ENCODE measurements at places on chromosomes 5 and 9.

- no peak for DNase-seq
Observed at GRCh38 chr5:160287378-160288051, 24.8 kb downstream of the CCNJL start.

DNA sequence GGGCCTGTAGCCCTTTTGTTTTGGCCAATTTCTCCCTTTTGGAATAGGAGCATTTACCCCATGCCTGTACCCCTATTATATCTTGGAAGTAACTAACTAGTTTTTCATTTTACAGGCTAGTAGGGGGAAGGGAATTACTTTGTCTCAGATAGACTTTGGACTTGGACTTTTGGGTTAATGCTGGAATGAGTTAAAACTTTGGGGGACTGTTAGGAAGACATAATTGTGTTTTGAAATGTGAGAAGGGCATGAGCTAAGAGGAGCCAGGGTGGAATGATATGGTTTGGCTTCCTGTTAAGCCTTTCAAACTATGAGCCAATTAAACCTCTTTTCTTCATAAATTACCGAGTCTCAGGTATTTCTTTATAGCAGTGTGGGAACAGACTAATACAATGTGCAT, 168.1 kb downstream of the FGF1 start:
- DNase-seq: no peak

DNA sequence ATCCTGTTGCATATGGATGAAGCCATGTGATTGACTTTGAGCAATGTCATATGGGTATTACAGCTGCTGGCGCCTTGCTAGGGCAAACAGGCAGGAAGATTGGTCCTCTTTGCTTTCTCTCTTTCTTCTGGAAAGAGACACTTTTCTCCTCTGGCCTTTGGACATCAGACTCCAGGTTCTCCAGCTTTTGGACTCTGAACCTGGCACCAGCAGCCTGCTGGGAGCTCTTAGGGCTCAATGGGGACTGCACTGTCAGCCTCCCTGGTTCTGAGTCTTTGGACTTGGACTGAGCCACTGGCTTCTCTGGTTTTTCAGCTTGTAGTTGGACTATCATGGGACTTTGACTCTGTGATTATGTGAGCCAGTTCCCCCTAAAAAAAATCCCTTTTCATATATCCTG, 34.8 kb upstream of the TENT4A start:
- no peak for DNase-seq

DNA sequence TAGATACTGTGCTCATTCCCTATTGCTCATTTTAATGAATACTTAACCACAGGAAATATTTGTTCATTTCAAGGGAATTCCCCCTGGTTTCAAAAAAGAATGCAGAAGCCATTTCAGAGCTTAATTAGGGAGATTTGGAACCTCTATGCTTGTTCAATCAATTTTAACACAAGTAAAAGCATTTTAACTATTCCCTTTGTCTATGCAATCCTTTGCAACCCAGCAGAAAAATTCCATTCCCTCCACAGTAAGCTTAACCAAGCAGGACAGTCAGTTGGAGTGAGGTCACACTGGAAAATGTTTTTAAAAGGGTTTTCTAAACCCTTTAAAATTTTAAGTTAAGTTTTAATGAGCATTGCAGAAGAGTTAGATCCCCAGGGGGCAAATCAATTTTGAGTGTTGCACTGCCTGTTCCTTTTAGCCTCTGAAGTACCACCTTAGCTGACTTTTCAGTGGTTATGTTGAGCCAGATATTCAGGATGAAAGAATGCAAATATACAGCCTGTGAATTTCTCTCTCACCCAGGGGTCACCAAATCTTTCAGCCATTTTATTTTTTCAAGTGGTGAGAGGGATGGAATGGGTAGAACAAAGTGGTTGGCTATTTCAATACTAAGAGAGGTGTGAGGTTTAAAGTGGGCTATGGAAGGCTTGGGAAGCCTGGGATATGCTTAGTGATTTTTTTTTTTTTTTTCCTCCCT, 356.2 kb upstream of the NUDT12 start:
- DNase-seq: no peak

GRCh38 chr5:140324041-140324600, 21.2 kb upstream of the PFDN1 start:
- no peak for DNase-seq

GRCh38 chr5:83219495-83219894, 142.1 kb downstream of the XRCC4 start:
- DNase-seq: no peak

DNA sequence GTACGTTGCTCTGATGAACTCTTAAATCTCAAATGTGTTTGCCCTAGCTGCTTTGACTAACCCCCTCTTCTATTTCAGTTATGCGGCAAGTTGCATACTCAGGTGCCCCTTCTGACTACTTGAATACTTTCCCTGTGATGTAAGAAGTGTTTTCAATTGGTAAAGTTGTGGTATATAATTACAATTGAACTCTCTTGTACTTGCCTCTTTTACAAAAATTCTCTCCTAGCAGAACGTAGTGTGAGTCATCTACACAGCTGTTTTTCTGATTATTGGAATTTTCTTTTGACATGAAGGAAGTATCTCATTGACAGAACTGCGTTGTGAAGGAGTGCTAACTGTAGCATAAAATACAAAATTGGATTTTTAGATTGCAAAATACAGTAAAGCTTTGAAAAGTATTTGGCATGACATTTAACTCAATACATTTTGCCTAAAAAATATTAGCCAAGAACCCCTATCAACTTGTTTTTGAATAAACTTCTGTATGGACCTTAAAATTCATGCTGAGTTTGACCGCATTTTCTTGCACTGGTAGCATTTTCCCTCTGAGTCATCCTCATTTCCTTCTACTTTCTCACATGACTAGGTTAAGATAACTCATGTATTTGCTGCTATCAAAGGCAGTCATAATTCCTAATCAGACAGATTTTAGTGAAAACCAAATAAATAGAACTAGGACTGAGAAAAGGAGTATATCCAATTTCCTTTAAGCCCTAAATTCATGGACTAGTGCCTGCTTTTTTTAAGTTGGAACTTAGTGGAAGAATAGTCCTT, 6.3 kb downstream of the CRHBP start:
- DNase-seq: no peak

- no peak for DNase-seq
Observed at GRCh38 chr9:105485131-105485530, 37.3 kb downstream of the FSD1L start.

All from A549 (cell line).